Frontal cortex (tissue), 4 donors: ENCODE measurements at places on chromosomes 4 and X.

DNA sequence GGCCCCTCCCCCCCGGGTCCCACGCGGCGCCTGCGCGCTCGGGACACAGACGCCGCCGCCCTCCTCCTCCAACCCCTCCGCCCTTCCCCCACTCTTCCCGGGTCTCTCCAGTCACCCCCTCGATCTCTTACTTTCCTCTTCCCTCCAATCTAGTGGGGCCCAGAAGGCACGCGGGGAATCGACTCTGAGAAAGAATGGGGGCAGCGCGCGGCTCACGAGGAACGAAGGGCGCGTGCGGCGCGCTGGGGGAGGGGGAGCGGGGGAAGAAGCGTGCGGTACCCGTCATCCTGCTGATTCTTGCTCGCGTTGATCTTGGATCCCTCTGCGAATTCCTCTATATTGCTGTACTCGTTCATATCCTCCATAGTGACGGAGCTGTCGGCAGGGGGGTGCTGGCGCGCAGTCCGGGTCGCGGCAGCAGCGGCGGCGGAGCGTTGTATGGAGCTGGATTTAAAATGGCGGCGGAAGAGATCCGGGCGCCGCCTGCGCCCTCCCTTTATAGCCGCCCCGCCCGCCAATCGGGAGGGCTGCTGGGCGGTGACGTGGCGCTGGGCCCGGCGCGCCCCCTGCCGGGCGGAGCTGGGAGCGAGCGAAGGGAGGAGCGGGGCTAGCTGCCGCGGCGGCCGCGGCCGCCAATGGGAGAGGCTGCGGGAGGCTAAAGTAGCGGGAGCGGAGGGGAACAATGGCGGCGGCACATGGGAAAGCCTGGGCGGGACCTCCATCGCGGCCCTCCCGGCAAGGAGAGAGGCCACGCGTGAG is 1.1 kb downstream of the HNRNPDL start:
- DNase-seq: peak; percentile 92

DNA sequence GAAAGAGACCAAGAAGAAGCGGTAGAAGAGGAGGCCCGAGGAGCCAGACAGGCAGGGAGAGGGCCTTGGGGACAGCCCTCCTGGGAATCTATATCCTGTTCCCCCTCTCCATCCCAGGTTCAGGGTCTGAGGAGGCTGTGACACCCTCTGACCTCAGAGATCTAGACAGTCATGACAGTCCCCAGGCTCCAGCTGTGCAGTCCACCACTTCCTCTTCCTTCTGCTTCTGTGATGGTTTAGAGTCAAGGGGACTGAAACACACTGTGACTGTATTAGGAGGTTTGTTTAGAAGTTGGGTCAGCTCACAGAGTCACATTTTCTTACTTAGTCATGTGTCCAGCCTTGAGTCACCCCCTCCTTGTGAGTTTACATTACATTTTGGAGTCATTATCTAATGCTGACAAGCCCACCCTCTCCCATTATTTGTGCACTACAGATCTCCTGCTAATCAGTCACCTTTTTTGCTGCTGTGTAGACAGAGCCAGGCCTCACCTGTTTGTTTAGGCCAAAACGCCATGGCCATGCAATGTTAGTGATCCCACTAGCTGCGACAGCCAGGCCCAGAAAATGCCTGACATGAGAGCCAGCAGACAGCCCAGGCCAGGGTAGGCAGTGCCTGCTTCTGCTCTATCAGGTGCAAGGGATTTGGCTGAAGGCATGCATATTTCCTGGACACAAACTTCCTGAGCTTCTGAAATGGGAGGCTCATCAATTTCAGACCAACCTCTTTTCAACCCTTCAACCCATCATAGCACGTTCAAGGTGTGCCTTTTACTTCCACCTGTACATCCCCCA is 26.0 kb downstream of the MANBA start:
- DNase-seq: no peak

GRCh38 chr4:35789899-35790574 is 454.3 kb downstream of the ARAP2 start:
- no peak for DNase-seq

GRCh38 chr4:85260064-85260463 is 214.9 kb upstream of the ARHGAP24 start:
- DNase-seq: no peak
